Heart left ventricle (tissue), 16 donors: ENCODE measurements at places on chromosomes 1 and 21. TPM values are rescaled to one million over a fixed set of nuclear protein-coding genes. Genes with fewer than 3 reads are reported as not detected.

The LDLRAD1 gene
- total RNA-seq: not detected

The DENND2D gene
- 2.5 TPM for total RNA-seq

DNA sequence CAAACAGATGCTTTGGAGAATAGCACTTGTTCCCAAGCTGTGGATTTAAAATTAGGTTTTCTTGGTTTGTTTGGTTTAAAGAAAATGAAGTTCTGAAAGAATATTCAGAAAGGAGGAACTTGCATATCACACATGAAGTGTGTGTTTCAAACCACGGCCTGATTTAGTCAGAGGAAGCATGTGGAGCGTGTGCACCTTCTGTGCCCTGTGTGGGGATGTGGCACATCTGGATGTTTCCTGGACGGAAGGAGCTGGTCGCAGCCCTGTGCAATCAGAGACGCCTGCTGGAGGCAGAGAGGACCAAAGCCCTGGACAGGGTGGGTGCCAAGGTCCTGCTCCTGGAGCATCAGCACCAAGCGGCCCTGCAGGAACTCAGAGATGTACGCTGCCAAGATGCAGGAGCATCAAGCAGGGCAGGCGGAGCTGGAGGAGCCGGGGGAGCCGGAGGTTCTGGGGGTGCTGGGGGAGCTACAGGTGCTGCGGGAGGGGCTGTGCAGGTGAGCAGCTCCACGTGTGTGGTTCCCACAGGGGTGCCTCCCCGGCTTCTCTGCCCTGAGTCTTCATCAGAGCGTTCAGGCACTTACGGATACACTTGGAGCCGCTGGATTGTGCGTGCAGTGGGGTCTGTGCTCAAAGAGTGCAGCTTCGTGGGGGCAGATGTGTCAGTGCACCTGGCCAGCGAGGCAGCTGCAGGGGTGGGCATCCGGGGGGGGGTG lies 45.7 kb downstream of the PCNT start:
- DNase-seq: no peak
- H3K4me1 ChIP-seq: no peaks in the 10 kb centered on the region
- no peak overlapping the region for H3K27ac ChIP-seq
- no peak overlapping the region for H3K4me3 ChIP-seq
- no peaks in the 10 kb centered on the region for H3K27me3 ChIP-seq

The C1orf141 gene
- total RNA-seq: not detected

DNA sequence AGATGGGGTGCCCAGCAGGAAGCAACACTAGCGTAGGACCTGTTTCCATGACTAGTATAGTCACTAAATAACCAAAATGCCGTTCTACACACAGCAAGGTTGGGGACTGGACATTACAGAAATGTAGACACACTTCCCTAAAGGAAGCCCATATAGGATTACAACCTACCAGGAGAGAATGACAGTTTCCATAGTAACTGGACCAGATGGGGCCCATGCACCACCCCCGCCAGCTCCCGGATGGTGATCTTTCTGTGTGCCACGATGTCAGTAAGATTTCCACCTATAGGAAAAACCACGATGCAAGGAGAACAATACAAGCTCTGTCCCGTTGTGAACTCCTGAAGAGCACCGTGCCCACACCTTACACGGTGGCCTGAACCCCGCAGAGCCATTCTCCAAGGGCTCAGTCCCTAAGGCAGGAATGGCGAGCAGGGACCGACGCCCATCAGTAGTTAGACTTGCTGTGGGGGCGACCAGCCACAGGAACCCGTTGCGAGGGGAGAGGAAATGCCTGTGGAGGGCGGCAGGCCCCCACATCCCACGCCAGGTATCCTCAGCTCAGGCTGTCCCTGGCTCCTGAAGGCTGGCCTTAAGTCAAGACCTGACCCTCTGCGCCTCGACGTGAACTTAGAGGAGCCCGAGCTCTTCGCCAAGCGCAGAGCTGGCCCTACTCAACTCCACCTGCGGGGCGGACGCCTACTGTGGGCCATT lies 13.6 kb upstream of the CEP85 start:
- no peaks in the 10 kb centered on the region for H3K27me3 ChIP-seq
- H3K4me1 ChIP-seq: no peaks in the 10 kb centered on the region
- no peak overlapping the region for H3K27ac ChIP-seq
- H3K4me3 ChIP-seq: no peak overlapping the region
- no peak for DNase-seq

GRCh38 chr1:54227091-54227602 lies 27.2 kb downstream of the MRPL37 start:
- peaks cover 24% of the 10 kb centered on the region for H3K4me1 ChIP-seq
- DNase-seq: no peak
- H3K4me3 ChIP-seq: no peak overlapping the region
- H3K27me3 ChIP-seq: no peaks in the 10 kb centered on the region
- H3K27ac ChIP-seq: no peak overlapping the region

DNA sequence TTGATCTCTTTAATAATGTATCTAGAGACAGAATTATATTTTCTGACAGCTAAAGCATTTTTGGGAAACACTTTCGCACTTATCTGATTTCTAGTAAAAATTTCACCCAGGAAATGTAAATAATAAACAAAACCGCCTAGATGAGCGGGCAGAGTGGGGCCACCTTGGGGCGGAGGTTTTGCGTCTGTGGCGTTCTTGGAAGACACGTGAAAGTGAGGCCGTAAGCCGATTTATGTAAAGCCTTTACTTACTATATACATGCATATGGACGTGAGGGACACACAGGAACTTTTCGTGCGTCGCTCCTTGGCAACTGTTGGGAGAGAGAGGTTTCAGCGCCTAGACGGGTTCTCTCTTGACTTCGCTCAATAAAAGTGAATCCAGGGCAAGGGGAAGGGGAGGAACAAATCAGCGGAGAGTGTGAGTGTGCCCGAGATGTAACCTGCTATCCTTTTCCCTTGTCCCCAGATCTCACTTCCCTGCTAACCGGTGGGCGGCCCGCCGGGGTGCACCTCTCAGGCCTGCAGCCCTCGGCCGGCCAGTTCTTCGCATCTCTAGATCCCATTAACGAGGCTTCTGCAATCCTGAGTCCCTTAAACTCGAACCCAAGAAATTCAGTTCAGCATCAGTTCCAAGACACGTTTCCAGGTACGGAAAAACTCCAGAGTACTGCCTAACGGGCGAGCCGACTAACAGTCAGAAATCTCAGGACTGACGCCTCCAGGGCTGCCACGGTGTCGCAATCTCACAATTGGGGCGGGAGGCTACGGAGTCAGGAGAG lies 1.7 kb downstream of the HLX start:
- H3K27me3 ChIP-seq: peaks cover 5% of the 10 kb centered on the region
- H3K4me3 ChIP-seq: peak overlapping the region; percentile 97
- H3K4me1 ChIP-seq: peaks cover 28% of the 10 kb centered on the region
- peaks cover 10% of the 10 kb centered on the region for H3K36me3 ChIP-seq

- no peak overlapping the region for H3K4me3 ChIP-seq
- no peaks in the 10 kb centered on the region for H3K27me3 ChIP-seq
- no peak for DNase-seq
- H3K36me3 ChIP-seq: no peaks in the 10 kb centered on the region
- H3K27ac ChIP-seq: no peak overlapping the region
Measured at GRCh38 chr1:181057079-181057478, 23.3 kb downstream of the MR1 start.

GRCh38 chr1:93820554-93821422 lies 58.2 kb downstream of the DNTTIP2 start:
- peaks cover 18% of the 10 kb centered on the region for H3K4me1 ChIP-seq
- DNase-seq: no peak
- no peaks in the 10 kb centered on the region for H3K36me3 ChIP-seq
- no peak overlapping the region for H3K27ac ChIP-seq

- H3K27ac ChIP-seq: no peak overlapping the region
- H3K4me1 ChIP-seq: peaks cover 74% of the 10 kb centered on the region
- no peaks in the 10 kb centered on the region for H3K36me3 ChIP-seq
- no peak overlapping the region for H3K4me3 ChIP-seq
- no peak for DNase-seq
Measured at GRCh38 chr1:89659322-89660081, 26.6 kb downstream of the LRRC8C start.

The DYRK3 gene
- total RNA-seq: 11.4 TPM

- H3K27ac ChIP-seq: no peak overlapping the region
- H3K4me3 ChIP-seq: no peak overlapping the region
- no peak for DNase-seq
- H3K4me1 ChIP-seq: no peaks in the 10 kb centered on the region
Measured at GRCh38 chr1:205030896-205031295, 12.1 kb upstream of the CNTN2 start.

- no peak overlapping the region for H3K27ac ChIP-seq
- H3K4me1 ChIP-seq: no peaks in the 10 kb centered on the region
- no peaks in the 10 kb centered on the region for H3K36me3 ChIP-seq
- no peak for DNase-seq
Measured at GRCh38 chr1:194176212-194176611, 989.8 kb upstream of the B3GALT2 start.

GRCh38 chr1:243926803-243927245 lies 76.8 kb upstream of the AKT3 start:
- DNase-seq: no peak
- no peak overlapping the region for H3K27ac ChIP-seq
- no peaks in the 10 kb centered on the region for H3K36me3 ChIP-seq
- H3K27me3 ChIP-seq: peaks cover 8% of the 10 kb centered on the region
- H3K4me1 ChIP-seq: no peaks in the 10 kb centered on the region

The AGT gene
- 43.2 TPM for total RNA-seq

- DNase-seq: no peak
- H3K27me3 ChIP-seq: no peaks in the 10 kb centered on the region
- peak overlapping the region; percentile 72 for H3K27ac ChIP-seq
- peaks cover 72% of the 10 kb centered on the region for H3K4me1 ChIP-seq
Measured at GRCh38 chr1:66351478-66351877, 182.5 kb upstream of the SGIP1 start.

- no peak for DNase-seq
- no peak overlapping the region for H3K4me3 ChIP-seq
- no peaks in the 10 kb centered on the region for H3K4me1 ChIP-seq
- no peaks in the 10 kb centered on the region for H3K36me3 ChIP-seq
- H3K27ac ChIP-seq: no peak overlapping the region
- no peaks in the 10 kb centered on the region for H3K27me3 ChIP-seq
Measured at GRCh38 chr21:34278451-34278850, 85.4 kb upstream of the KCNE2 start.

DNA sequence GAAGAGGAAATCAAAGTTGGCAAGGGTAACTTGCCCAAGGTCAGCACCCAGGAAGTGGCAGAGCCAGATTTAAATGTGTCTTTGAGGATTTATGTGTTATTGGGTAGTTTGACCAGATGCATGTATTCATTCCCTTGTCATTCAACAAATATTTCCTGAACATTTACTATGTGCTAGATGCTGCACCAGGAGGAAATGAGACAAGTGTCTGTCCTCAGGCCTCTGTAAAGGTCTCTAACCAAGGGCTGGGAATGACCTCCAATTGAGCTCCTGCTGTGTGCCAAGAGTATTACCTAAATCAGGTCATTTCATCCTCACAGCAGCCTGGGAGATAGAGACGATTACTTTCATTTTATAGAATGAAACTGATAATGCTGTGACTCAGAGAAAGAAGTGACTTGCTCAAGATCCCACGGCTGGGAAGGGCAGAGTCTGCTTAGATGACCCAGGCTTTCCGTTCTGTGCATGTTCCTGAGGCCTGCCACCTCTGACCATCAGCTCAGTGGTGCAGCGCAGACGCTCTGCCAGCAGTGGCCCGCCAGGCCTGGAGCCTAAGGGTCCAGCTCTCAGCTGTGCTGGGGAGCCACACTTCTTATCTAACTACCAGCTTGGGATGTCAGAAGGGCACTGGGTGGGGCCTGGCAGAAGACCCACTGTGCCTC lies 3.5 kb upstream of the TTC22 start:
- H3K4me3 ChIP-seq: no peak overlapping the region
- H3K27ac ChIP-seq: no peak overlapping the region
- no peak for DNase-seq
- H3K27me3 ChIP-seq: peaks cover 19% of the 10 kb centered on the region
- H3K4me1 ChIP-seq: no peaks in the 10 kb centered on the region

The LAD1 gene
- total RNA-seq: 8.7 TPM

DNA sequence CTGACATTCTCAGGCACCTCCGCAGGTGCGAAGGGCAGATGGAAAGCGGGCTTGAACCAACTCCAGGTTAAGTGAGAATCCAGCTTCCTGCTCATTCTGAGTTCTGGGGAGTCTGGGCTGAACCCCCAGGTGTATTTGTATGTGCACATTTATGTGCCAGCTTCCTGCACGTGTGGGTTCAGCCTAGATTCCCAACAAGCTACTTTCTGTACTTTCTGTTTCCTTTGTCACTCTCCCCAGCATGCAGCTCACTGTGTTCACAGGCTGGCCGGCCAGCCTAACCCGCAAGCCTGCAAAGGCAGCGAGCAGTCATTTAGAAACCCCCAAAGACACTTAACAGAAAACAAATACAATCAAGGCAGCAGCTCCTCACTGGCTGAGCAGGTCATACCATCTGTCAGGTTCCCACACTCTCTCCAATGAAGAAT lies 1.3 kb upstream of the IL19 start:
- H3K4me3 ChIP-seq: peak overlapping the region; percentile 51
- DNase-seq: no peak
- H3K4me1 ChIP-seq: no peaks in the 10 kb centered on the region
- no peak overlapping the region for H3K27ac ChIP-seq
- no peaks in the 10 kb centered on the region for H3K27me3 ChIP-seq

DNA sequence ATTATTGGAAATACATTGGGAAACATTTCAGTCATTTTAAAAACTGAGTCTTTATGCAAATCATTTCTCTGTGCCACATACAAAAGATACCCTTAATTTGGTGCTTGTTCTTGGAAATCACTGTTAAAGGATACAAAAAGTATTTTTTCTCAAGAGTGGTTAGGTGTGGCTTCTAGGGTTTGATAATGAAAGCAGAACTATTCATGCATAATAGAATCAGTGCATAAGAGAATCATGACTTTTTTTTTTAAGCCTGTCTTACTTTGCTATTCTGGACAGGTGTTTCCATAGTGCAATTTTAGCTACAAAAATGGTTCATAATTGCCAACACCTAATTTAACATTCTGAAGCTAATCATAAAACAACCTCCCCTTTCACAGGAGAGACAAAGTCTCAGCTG lies 233.0 kb upstream of the NRIP1 start:
- H3K4me3 ChIP-seq: no peak overlapping the region
- no peak for DNase-seq
- no peaks in the 10 kb centered on the region for H3K27me3 ChIP-seq
- no peaks in the 10 kb centered on the region for H3K36me3 ChIP-seq
- no peak overlapping the region for H3K27ac ChIP-seq

DNA sequence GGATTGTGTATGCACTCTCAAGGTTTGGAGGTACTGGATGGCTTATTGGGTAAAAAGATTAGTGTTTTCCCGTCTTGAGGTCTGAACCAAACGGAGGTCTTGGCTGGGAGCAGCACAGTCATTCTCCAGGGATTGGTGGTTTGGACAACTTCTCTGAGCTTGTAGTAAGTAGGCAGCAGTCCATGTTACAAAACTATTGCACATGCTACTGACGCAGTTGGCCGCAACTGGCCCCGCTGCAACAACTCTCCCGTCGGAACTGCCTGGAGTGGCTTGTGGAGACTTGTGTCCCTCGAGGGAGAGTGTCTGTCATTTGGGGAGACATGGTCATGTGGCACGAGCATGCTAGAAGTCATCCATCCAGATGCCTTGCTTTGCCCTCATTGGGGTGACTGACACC lies 276.0 kb downstream of the TM2D1 start:
- no peaks in the 10 kb centered on the region for H3K27me3 ChIP-seq
- DNase-seq: peak; percentile 80
- peak overlapping the region; percentile 81 for H3K27ac ChIP-seq
- no peaks in the 10 kb centered on the region for H3K36me3 ChIP-seq

- no peak overlapping the region for H3K27ac ChIP-seq
- H3K4me3 ChIP-seq: no peak overlapping the region
- H3K27me3 ChIP-seq: no peaks in the 10 kb centered on the region
- H3K4me1 ChIP-seq: no peaks in the 10 kb centered on the region
- H3K36me3 ChIP-seq: no peaks in the 10 kb centered on the region
Measured at GRCh38 chr1:177705839-177706238, 264.0 kb downstream of the SEC16B start.

GRCh38 chr1:185317886-185318310 lies 855 bp upstream of the IVNS1ABP start:
- DNase-seq: no peak
- H3K27me3 ChIP-seq: no peaks in the 10 kb centered on the region
- H3K4me1 ChIP-seq: peaks cover 22% of the 10 kb centered on the region
- H3K27ac ChIP-seq: peak overlapping the region; percentile 95
- peak overlapping the region; percentile 99 for H3K4me3 ChIP-seq

The TMEM39B gene
- total RNA-seq: 5.6 TPM
